ENCODE measurements at places on chromosomes 7 and 10.

GRCh38 chr7:8184221-8184620 lies 77.7 kb downstream of the ICA1 start:
- no peak for DNase-seq

DNA sequence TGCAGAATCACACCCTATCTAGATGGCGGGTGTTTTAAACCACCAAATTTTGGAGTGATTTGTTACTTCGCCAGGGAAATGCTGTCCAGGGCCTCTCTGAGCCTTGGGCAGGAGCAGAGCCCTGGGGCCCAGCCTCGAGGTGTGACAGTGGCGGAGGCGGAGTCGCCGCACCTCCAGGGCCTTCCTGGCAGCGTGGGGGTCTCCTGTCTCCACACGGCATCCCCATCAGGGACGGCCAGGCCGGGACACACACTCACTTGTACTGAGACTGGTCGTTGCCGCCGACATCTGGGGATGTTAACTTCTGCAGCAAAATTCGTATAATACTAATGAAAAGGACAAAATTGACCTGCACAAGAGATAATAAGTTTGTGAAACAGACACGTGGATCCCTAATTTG lies 110.7 kb downstream of the VIPR2 start:
- DNase-seq, result no peak

GRCh38 chr7:129161524-129162225 lies 17.2 kb downstream of the TSPAN33 start:
- no peak for DNase-seq

- no peak for DNase-seq
Measured at GRCh38 chr10:66336791-66337190, 589.0 kb upstream of the LRRTM3 start.

- DNase-seq, result no peak
Measured at GRCh38 chr10:86292462-86293395, 73.9 kb downstream of the GRID1 start.

DNA sequence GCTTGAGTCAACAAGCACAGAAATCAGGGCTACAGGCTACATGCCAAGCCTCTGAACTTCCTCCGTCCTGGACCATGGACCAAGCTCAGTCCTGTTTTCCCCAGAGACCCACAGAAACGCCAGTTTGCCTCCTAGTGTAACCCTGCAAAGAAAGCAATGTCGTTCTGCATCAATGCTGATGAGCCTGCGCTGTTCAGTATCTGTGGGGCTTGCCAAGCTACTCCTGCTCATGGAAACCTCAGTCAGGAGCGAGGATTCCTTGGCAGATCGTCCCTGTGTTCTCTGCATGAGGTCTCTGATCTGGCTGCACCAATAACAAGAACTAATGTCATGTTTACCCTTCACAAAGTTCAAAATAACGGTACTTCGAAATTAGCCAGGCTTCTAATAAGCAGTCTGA lies 495.5 kb upstream of the C7orf33 start:
- no peak for DNase-seq
